ENCODE measurements at places on chromosomes 12 and 14.

GRCh38 chr14:51653079-51653774, 1.5 kb downstream of the FRMD6 start:
- no peak for DNase-seq

DNA sequence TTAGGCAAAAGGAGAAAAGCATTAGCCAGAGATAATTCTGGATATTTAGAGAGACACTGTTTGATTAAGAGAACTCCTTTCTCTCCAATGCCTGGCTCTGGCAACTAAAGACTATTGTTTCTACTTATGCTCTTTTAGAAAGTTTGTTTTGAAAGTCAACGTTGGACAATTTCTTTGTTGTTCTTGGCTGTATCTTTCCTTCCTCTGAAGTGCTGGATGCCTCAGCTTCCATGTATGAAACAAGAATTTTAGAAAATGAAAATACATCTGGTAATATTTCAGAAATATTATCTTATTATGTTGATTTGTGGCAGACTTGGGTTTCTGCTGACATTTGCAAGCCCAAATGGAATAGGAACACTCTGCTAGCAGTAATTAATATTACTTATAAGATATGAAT, 382.6 kb downstream of the SNAPC1 start:
- no peak for DNase-seq

- no peak for DNase-seq
Measured at GRCh38 chr12:82357340-82357739, 847 bp downstream of the CCDC59 start.

GRCh38 chr14:36988568-36988967, 183.8 kb downstream of the SLC25A21 start:
- DNase-seq, result no peak

GRCh38 chr12:41327096-41327895, 139.2 kb downstream of the PDZRN4 start:
- DNase-seq, result no peak

DNA sequence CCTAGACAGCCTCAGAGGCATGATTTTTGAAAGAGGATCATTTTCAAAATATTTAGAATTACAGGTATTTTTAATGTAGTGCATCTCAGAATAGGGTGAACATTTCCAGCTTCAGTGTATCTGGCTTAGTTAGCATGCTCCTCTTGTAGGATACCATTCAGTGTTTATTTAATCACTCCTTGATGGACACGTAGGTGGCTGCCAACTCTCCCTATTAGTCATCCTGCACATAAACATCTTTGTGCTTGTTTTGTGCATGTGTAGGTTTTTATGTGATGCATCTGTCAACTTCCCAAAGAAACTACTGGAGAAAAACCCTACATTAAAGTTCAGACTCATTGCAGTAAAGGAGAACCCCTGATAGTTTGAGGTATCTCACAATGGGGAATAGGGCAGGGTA, 52.5 kb upstream of the RBM19 start:
- no peak for DNase-seq

DNA sequence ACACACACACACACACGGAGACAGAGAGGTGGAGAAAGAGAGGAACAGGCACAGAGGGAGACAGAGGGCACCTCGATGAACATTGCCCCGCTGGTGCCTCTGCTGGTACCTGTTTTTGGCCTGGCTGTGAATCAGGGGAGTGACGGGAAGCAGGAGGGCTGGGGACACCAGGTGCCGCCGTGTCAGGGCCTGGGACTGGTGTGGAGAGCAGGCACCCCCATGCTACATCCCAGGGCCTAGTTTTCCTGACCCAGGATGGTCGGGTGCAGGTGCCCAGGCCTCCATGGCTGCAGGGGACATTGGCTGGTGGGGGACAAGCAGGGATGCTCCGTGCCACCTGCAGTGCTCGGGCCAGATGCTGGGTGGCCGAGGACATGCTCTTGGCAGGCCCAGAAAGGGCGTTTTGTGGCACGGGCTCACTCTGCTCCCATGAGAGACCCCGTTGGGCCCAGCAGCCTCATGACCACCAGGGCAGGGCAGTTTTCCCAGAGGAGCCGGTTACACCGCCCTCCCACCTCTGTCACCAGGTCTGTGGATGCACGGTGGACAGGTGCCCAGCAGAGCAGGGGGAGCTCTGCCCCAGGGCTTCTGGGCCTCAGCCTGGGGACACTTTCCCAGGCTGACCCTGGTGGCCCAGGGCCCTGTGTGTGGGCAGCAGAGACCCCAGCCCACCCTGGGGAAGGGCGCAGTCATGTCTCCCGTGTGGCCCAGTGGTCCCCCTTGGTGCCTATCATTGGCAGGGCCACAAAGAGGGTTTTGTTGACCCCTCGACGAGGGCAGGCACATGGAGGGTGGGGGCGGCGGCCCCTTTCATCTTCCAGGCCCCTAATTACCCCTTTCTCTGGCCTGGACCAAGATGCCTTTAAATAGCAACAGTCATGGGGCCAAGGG, 207.5 kb upstream of the RTL1 start:
- no peak for DNase-seq

DNA sequence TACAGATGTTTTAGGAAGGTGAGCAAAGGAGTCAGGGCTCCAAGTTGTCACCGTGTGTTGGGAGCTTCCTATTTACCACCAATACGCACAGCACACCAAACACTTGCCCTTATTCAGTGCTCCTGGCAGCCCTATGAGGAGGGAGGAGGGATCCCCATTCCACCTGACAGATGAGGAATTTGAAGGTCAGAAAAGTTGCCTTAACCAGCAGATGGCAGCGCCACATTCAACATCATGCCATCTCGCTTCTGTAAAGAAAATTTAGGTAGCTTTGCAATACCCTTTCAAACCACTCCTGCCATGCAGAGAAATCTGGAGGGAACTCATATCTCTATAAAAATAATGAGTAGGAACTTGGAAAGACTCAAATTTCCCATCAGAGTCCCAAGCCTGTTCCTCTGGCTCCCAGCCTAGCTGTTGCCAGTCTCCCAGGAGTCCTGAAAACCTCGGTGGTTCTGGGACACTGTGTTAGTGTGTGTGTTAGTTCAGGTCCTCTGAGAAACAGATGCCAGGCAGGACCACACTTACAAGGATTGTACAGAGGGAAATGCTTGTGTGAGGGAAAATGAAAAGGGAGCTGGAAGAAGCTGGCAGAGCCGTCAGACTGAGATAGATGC, 410.5 kb downstream of the MED13L start:
- DNase-seq, result peak; percentile 17

DNA sequence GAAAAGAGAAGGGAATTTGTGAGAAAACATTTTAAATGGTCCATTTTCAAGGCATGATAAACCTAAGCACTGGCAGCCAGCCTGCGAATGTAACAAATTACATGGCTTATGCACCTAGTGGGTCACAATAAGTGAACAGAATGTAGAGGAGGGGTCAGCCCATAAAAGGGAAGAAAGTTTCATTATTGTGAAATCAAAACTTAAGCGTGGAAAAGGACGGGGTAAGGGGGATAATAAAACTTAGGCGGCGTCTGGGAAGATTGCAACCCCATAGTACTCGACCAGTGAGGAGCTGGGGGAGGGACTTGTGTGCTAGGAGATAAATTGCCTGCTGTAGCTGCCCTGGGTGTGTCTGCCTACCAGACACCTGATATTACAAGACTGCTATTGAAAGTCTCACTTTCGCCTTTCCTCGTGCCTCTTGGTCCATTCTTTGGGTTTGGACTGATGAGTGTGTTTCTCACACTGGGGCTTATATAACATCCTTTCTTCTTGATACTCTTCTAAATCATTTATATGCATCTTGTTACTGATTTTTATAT, 40.6 kb downstream of the ZDHHC17 start:
- peak; percentile 56 for DNase-seq

DNA sequence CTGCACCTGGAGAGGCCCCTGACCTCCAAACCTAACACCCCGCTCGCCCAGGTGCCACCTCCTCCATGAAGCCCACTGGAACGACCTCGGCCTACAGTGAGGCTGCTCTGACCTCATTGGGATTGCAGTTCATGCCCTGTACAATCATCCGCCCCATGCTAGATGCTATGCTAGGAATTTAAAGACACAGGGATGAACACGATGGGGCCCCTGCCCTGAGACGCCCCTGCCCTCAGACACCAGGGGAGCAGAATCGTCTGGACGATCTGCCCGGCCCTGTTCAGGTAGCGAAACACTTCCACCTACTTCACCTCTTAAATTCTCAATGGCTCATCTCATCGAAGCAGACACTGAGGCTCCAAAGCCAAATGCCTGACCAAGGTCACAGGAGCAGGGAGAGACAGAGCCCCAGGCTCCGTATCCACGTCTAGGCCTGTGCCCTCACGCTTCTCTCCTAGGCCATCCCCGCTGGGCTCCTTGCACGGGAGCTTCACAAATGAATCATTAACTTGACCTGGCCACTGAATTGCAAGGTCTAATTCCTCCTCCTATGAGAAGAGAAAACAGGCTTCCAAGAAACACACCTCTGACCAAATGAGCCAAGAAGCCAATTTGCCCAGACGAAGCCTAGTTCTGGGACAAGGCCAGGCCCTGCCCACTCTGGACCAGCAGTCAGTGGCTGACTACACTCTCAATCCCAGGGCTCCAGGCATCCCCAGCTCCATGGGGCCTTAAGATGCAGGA, 35.2 kb downstream of the SCARB1 start:
- peak; percentile 75 for DNase-seq

GRCh38 chr12:124392271-124392666, 97.4 kb downstream of the RFLNA start:
- peak; percentile 40 for DNase-seq

DNA sequence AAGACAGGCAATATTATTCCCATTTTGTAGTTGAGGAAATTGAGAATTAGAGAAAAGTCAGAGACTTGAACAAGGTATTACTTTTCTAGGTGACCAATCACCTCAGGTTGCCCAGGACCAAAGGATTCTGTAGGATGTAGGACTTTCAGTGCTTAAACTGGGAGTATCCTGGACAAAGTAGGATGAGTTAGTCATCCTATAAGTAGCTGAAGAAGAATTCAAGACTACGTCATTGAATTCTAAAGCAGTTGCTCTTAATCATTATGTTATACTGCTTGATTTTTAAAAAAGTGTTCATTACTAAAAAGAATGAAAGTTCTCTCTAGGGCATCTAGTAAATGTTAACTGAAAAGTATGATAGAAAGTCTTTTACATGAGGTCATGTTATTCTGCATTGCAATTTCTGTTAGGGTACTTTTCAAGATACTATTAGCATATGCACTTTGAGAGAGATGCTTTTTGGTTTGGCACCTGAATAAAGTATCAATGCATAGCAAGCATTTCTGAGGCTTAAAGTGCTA, 101.7 kb downstream of the RTN1 start:
- DNase-seq, result no peak

- no peak for DNase-seq
Measured at GRCh38 chr12:7145671-7146070, 15.5 kb downstream of the CLSTN3 start.

- DNase-seq, result no peak
Measured at GRCh38 chr14:104979758-104980610, 1.8 kb upstream of the AHNAK2 start.

- peak; percentile 81 for DNase-seq
Measured at GRCh38 chr12:52278575-52279421, 4.4 kb downstream of the KRT86 start.

- DNase-seq, result no peak
Measured at GRCh38 chr14:72463291-72463866, 430.5 kb downstream of the DPF3 start.

- no peak for DNase-seq
Measured at GRCh38 chr12:11685316-11685715, 35.8 kb downstream of the ETV6 start.

DNA sequence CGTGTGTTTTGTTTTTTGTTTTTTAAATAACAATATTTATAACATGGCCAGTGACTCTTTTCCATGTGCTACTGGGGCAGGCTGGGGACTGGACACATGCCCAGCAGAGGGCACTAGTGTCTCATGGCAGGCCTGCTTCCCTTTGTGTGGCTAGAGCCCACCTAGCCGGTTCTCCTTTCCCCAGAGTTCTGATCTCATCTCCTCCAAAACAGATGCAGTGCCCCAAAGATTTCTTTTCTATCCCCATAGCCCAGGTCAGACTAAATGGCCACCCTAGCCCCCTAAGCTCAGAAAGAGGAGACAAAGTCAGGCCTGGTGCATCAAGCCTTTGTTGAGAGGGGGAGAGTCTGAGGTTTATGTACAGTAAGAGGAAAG, 21.2 kb downstream of the PRPF40B start:
- peak; percentile 80 for DNase-seq

DNA sequence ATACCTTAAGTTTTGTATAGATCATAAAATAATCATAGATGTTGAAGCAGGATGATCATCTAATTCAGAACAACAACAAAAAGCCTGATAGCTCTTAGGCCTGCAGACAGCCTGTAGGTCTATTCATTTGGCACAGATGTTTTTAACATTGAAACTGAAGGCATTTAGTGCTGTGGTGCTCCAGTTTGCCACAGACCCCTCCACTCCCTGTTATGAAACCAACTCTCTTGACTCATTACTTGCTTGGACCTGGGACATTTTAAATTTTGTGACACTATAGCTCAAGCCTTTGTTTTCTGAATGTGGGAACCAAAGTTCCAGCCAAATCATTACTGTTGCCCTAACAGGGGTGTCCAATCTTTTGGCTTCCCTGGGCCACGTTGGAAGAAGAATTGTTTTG, 9.1 kb downstream of the PRKCH start:
- DNase-seq, result no peak

GRCh38 chr12:48966177-48966895, 5.2 kb downstream of the WNT10B start:
- no peak for DNase-seq

DNA sequence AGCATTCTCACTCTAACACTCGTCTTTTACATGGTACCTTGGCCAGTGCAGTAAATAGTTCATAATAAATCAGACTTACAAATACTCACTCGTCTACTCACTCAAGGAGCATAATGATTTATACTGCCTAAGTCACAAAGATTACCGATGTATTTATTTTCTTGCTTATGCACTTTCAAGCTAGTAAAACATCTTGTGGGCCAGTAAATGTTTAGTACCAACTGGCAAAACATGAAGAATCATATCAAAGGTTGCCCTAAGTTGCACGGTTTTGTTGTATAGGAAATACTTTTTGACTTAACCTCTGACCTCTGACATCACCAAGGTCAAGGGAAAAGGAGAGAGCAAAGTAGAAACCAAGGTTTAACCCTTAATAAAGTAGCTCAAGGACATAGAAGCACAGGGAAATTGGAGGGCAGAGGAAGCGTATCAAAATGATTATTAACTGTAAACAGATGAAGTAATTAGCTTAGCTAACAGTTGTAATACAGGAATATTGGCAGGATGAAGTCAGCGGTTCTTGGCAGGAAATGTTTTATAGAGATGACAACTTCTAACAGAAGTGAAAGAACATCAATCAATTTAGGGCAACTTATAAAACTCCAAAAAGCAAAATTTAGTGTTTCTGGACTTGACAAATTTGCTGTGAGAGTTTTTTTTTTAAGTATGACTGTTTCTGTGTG, 131.9 kb downstream of the HMGA2 start:
- DNase-seq, result no peak

GRCh38 chr14:53237488-53237887, 84.4 kb upstream of the DDHD1 start:
- DNase-seq, result no peak

GRCh38 chr12:71551529-71551928, 111.9 kb downstream of the LGR5 start:
- no peak for DNase-seq

Measured in transverse colon (tissue), 4 donors.